Left hindlimb (tissue), 1 donor: ENCODE measurements at places on chromosomes 3 and 15.

- DNase-seq = no peak
These were observed 26.6 kb upstream of the GK5 start for GRCh38 chr3:142251951-142252350.

- no peak for DNase-seq
These were observed 64.9 kb downstream of the TBC1D2B start for GRCh38 chr15:78012643-78013077.

- DNase-seq = peak; percentile 27
These were observed 621.7 kb upstream of the AGTR1 start for GRCh38 chr3:148075771-148076716.

GRCh38 chr3:50275996-50276761, 2.7 kb upstream of the LSMEM2 start:
- DNase-seq = no peak

GRCh38 chr3:112230033-112230432, 64.0 kb downstream of the SLC9C1 start:
- DNase-seq = no peak

DNA sequence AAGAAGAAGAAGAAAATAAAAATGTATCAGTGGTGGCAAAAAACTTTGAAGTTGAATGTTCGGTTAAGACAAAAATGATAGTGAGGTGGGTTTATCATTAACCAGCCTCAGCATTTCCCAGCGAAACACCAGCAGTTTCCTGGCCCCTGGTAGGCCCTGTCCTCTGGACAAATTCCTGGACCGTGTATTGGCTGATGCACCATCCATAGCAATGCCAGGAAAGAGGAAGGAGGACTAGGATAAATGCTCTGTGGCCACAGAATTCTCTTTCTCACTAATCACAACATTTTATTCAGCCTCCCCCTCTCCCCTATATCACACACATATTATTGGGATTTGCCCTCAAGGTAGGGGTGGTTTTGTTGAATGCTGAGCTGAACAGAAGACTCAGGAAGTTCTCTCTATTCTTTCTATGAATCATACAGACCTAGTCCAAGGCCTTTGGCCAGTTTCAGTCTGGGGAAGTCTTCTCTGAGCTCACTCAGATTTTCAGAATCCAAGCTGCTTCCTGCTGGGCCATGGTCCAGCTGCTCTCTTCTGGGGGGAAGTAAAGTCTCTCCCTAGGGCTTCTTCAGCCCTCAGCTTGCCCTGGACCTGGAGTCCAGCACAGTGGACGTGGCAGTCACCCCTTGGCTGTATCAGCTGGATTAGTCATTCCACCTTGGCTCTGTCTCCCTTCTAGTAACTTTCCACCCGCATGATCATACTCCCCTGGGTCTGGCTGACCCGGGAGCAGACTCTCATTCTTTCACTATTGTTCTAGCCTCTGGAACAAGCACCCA, 27.6 kb downstream of the SLC28A1 start:
- DNase-seq = peak; percentile 68

DNA sequence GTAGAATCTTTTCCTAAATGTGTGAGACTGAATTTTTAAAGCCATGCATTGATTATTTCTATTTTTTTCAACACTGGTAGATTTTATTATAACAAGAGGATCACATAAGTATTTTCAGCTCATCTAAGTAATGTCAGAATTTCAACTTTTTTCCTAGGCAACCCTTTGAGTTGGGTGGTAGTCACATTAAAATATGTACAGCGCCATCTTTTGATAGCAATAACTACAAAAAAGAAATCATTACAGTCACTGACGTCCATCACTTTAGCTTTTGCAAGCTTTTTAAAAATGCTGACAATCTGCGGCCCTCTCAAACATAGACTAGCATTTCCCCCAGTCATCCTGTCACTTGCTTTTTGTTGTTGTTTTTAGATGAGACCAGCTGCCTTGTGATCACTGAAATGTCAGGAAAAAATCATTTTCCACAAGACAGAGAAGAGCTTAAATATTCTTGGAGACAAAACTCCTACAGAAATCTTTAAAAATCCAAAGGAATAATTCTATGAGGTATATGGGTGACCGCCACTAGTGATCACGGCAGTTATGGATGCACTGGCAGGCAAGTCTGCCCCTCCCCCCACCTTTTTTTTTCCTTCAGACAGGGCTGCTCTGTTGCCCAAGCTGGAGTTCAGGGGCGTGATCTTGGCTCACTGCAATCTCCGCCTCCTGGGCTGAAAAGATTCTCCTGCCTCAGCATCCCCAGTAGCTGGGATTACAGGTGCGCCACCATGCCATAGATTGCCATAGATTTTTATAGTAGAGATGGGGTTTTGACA, 384.0 kb upstream of the KCNMB2 start:
- no peak for DNase-seq

DNA sequence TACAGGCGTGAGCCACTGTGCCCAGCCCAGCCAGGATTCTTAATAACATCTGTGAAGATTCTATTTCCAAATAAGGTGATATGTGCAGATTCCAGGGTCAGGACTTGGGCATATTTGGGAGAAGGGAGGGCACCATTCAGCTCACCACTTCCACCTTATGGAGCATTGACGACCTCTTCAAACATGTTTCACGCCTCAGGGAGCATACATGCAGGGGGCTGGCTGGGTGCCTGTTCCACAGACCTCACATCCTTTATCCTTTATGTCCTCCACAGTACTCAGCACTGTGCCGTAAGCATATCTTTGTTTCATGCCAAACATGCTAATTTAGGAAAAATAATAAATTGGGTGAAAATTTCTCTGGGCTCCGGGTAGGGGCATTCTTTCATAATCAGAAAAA, 229.0 kb downstream of the THSD4 start:
- no peak for DNase-seq

- DNase-seq = no peak
These were observed 22.4 kb upstream of the EIF4A2 start for GRCh38 chr3:186760897-186761447.

DNA sequence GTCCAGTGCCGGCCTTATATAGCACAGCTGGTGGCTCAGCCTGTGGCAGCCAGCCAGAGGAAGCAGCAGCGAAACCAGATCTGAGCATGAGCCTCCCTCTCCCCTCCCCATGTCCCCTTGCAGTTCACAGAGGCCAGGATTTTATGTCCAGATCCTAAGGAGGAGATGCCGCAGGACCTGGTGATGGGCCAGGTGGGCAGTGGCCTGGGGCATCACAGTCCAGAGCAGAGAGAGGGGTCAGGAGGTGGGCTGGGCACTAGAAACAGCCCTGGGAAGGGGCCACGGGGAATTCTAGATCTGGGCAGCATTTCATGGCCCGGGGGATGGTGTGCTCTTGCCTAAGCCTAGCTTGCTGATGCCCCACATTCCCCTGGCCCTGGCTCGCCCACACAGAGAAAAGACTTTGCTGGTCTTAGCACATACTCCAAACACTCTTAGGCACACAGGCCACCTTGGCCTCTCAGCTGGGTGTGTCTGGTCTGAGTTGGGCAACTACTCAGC, 259 bp upstream of the CILP start:
- DNase-seq = peak; percentile 82

DNA sequence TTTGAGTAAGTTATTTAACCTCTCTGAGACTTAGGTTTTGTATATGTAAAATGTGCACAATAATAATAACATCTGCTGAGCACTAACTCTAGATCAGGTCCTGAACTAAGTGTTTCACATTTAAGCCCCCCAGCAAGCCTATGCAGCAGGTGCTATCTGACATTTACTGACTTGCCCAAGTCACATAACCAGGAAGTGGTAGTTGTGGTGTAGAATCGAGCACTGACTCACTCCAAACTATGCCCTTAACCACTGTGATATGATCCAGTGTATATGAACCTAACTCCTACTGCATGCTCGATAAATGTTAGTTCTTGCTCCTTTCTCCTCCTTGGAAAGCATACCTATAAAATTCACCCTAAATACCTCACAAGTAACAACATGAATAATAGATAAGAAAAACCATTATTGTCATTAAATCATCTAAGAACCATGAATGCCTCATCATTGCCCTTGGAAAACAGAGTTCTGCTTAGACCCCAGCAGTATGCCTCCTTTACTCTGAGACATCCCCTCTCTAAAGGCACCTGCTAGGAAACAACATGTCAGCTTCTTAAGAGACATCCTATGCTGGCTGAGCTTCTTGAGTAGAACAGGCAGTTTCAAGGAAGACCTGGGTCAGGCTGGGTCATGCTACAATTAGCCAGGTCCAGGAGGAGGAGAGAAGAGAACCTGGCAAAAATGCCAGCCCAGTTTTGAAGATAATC, 3.0 kb upstream of the SHC4 start:
- DNase-seq = no peak

- DNase-seq = no peak
These were observed 962.2 kb downstream of the TUSC7 start for GRCh38 chr3:117671722-117672318.

DNA sequence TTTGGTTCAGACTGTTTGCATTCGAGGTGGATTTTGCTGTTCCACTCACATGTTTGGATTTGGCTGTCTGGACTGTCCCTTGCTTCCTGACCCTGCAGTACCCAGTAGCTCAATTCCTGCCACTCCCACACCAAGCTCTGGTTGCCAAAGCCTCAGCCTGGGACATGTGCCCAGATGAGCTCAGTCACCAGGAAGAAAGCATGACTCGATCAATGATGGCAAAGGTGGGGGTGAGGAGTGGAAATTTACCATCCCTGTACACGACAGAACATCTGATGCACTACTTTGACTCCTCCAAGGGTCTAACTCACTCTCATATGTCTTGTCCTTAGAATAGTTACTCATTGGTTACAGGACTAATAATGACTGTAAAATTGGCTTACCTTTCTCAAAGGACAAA, 45.2 kb downstream of the ZNF385D start:
- peak; percentile 49 for DNase-seq
